ENCODE measurements at places on chromosomes 6 and 20. TPM values are rescaled to one million over a fixed set of nuclear protein-coding genes. Genes with fewer than 3 reads are reported as not detected.

Gene CLPSL1
- not detected for total RNA-seq

- DNase-seq, result no peak
These were observed 100.4 kb downstream of the PXDC1 start for GRCh38 chr6:3650959-3651697.

GRCh38 chr6:130968476-130968875 is 94.6 kb downstream of the EPB41L2 start:
- no peak for DNase-seq

DNA sequence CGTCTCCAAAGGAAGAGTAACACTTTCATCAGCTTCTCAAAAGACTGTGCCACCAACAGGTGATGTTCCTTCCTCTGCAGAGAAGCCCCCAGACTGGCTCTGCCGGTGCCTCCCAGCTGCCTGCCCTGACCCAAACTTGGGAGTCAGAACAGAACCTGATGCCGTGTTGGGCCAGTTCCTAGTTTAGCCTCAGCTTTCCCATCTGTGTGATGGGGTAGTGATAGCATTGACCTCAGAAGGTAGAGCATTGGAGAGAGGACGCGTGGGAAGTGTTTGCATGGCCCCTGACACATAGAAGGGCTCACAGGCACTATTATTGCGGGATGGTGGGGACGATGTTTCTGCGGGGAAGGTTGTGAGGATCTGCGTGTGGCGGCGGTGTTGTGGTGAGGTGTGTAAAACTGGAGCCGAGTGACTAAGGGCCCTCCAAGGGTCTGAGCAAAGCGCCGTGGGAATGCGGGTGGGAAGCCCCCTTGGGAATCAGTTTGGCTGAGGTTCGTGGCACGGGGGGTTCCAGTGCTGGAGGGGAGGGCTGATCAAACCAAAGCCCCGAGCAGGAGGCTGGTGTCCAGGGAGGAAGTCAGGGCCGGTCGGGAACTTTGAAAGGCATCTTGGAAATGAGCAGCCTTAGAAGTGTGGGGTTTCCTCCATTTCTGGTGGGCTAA is 1.7 kb downstream of the NTSR1 start:
- DNase-seq, result no peak

DNA sequence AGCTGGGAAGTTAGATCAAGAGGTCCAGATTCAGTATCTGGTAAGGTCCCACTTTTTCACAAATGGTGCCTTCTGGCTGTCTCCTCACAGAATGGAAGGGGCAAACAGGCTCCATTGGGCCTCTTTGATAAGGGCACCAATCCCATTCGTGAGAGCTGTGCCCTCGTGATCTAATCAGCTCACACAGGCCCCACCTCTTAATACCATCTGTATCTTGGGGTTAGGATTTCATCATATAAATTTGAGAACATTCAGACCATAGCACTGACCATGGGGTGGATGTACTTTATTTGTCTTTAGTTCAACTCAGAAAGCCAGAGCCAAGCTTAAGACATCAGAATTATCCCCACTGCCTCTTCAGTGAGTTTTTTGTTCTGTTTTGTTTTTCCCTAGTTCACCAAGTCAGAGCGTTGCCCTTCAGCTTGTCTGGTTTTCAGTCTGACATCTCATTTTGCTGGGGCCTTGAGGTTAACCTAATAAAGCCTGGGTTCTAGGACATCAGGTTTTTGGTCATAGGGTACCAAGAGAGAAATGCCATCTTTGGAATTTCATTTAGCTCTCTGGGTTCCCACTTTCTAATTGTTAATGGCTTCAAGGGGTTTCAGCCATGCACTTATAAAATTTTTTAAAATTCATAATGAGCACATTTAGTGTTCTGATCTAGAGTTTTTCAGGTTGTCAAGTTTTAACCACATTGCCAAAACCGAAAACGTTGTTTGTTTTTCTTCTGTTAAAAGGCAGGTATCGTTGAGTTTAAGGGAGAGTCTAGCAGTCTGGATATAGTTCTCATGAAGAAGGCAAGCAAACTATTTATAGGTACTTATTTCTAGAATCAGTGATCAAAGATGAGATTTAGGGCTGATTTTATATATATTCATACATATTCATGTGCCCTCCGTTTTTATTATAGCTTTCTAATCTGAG is 19.0 kb downstream of the SENP6 start:
- no peak for DNase-seq

GRCh38 chr6:72374857-72375256 is 247.0 kb upstream of the KCNQ5 start:
- DNase-seq, result no peak

GRCh38 chr6:82097676-82098075 is 149.9 kb downstream of the IBTK start:
- no peak for DNase-seq

- DNase-seq, result no peak
These were observed 7.9 kb downstream of the COL9A3 start for GRCh38 chr20:62824476-62825332.

Gene COL9A3
- total RNA-seq, result 4.0 TPM

Gene ASIP
- total RNA-seq, result 1.5 TPM

Measured in left cardiac atrium (tissue), 4 donors.